ENCODE measurements at places on chromosomes 2 and 18.

DNA sequence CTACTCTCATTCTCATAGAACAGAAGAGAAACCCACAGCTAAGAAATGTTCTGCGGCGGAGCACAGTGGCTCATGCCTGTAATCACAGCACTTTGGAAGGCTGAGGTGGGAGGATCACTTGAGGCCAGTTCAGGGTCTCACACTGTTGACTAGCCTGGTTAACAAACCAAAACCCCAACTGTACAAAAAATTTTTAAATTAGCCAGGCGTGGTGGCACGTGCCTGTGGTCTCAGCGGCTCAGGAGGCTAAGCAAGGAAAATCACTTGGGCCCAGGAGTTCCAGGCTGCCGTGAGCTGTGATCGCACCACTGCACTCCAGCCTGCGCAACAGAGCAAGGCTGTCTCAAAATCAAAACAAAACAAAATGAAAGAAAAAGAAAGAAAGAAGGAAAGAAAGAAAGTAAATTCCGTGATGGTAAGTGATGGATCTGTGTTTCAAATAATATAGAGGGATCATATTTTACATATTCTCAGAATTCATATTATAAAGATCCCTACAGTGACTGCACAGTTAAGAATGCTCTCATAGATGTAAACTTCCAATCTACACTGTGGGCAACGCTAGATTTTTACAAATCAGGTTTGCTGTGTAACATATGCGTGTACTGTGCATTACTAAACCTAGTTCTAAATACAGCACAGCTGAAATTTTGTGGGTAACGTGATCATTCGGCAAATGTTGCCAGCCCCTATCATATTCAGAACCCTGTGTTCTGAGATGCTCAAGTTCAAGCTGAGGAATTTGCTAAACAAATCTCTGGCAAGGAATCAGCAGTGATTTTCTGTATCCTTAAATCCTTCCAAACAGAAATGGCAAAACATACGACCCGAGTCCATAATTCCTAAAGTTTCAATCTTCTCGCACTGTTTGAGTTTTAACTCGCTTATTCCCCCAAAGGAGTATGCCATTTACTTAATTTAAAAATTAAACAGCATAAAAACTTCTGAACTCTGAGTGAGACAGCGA is 1.2 kb upstream of the RAB12 start:
- peak; percentile 63 for DNase-seq

- DNase-seq, result no peak
Observed at GRCh38 chr2:42125841-42126594, 43.1 kb upstream of the EML4 start.

DNA sequence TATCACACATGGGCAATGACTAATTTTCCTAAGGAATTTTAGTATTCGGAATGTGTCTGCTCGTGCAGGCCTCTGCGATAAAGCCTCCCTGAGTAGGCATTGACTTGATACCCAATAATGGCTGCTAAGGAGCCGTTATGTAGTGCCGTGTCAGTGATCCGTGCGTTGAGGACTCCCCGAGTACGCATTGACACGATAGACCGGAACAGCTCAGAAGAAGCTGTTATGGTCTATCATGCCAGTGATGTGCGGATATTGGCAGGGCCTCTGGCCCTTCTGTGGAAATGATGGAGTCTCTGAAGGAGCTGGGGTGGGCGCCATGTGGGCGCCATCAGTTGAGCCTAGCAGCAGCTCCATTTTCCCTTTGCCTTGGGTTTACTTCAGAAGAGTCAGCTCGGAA is 29.1 kb downstream of the ZEB2 start:
- DNase-seq, result no peak

- no peak for DNase-seq
Observed at GRCh38 chr18:78607784-78608183, 371.8 kb upstream of the SALL3 start.

- no peak for DNase-seq
Observed at GRCh38 chr2:212153923-212154322, 384.7 kb downstream of the ERBB4 start.

GRCh38 chr2:215493376-215493775 is 57.5 kb upstream of the FN1 start:
- DNase-seq, result no peak

DNA sequence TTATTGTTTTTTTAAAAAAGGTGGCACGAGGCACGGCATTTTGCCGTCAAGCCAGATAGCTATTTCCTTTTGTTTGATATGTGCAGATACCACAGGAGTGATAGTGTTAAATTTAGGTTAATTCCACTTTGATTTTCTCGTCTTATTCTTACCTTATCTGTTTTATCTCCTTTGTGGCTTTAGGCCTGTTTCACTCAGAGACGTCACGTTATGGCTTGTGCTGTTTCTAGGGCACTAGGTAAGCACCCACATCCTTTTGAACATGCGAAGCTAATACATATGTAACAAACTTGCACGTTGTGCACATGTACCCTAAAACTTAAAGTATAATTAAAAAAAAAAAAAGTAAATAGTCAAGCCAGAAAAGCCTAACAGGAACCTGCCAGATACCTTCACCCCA is 57.8 kb downstream of the C18orf63 start:
- DNase-seq, result no peak

DNA sequence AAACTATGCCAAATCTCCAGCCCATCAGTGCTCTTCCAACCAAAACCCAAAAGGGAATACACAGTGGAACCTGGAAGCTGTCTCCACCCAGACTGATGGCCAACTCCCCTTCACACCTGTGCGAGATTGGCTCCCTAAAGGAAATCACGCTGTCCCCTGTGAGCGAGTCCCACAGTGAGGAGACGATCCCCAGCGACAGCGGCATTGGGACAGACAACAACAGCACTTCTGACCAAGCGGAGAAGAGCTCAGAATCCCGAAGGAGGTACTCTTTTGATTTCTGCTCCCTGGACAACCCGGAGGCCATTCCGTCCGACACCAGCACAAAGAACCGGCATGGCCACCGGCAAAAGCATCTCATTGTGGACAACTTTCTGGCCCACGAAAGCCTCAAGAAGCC is 271.1 kb downstream of the SETBP1 start:
- DNase-seq, result no peak

DNA sequence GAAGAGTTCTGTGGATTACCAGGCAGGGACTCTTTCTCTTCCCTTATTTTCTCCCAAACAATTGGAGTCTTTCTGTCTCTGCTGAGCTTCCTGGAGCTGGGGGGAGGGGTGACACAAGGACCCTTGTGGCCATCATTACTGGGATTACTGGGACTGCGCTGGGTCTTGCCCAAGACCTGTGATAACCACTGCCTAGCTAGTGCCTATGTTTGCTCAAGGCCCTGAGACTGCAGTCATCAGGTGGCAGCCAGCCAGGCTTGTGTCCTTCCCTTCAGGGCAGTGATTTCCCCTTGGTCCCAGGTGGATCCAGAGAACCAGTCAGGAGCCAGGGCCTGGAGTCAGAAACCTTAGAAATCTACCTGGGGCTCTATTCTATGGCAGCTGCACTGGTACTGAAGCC is 355.6 kb downstream of the PARD3B start:
- DNase-seq, result peak; percentile 28

- no peak for DNase-seq
Observed at GRCh38 chr2:9307535-9307934, 100.9 kb downstream of the ASAP2 start.

DNA sequence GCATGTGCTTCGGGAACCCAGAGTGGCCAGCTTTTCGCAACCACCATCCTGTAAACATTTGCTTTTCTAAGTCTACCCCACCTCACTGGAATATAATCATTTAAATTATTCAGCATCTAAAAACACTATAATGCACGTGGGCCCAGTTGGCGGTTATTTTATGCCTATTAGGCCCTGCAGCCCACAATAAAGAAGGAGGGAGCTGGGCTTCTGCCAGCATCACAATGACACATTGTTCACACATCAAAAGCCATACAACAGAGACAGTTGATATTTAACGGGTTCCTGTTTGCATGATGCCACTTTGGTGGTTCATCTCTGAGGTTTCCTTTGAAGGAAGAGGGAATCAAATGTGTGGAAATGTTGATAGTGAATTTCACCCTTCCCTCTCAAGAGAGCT is 916.0 kb upstream of the CELF4 start:
- DNase-seq, result no peak

- no peak for DNase-seq
Observed at GRCh38 chr2:64402876-64403275, 51.1 kb upstream of the LGALSL start.

DNA sequence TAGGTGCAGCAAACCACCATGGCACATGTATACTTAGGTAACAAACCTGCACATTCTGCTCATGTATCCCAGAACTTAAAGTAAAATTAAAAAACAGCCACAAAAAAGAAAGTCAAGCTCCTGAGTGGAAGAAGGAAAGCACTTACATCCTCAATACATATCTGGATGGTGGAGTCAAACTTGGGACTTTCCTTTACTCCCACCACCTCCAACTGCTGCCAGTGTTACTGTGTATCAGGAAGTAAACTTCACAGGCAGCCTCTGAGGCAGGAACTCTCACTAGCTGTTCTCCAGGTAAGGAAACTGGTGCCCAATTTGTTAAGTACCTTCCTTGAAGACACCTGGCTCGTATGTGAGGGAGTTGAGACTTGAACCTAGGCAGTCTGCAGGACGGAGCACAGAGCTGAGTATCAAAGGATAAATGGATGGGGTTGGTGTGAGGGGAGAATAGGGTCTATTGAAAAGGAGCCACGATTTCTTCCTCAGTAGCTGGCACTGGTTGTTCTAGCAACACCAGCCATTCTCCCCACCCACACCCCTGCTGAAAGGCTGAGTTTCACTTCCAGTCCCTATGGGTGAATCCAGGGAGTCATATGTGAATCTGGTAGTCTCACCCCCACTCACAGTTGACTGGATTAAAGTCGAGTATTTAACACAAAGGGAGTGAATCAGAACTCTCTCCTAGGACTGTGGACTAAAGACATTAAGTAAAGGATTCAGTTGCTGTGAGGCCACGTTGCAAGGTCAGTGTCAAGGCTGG is 50.0 kb upstream of the GPR39 start:
- DNase-seq, result no peak

DNA sequence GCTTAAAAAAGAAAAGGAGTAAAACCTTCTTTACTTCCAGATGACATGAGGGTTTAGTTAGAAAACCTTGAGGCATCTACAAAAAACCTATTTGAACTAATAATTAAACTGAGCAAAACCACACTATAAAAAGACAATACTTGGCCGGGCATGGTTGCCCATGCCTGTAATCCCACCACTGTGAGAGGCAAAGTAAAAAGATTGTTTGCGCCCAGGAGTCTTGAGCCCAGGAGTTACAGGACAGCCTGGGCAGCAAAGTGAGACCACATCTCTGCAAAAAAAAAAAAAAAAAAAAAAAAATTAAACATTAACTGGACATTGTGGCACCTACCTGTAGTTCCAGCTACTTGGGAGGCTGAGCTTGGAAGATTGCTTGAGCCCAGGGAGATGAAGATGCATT is 502.8 kb upstream of the LRRTM4 start:
- DNase-seq, result no peak

DNA sequence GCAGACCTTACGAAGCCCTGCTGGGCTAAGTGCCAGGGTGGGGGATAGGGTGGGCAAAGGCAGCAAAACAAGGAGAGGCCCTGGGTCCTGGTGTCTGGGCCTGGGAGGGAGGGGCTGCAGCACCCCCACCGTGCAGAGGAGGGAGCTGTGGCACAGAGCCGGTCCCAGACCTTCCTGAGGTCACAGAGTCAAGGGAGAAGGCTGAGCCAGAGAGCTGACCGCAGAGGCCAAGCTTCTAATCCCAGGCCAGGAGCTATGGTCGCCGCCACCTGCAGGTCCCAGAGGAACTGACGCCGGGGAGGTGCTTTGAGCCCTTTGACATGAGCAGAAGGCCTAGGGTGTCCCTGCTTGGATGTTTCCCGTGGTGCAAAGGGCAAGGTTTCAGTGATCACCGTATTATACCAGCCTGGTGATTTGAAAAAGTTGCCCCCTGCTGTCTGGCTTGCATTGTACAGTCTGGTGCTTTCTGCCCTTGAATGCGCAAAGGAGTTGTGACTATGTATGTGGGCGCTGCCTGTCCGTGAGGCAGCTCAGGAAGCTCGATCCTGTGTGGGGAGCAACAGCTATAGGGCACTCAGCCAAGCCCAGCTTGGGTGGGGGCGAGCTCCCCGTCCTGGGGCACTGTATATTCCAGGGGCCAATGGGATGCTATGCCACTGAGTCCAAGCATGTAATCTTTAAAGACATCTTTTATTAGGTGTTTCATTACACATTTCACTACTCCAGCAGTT is 44.3 kb downstream of the EDAR start:
- DNase-seq, result no peak

DNA sequence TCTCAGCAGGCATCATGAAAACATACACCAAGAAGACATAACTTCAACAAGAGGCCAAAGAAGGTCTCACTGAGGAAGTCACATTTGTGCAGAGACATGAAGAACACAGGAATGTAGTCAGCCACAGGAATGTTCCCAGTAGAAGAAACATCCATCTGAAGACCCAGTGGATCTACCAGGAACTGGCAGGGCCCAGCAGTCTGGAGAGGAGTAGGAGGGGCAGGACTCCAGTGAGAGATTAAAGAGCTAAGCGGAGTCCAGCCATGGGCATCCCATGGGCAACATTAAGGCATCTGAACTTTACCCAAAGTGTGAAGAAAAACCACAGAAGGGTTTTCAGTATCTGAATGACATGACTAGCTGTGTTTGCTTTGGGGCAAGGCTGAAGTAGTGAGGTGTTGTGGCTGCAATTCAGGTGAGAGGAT is 103.1 kb downstream of the UPP2 start:
- DNase-seq, result peak; percentile 5

Measured in amniotic epithelial cell (primary cell).